ENCODE measurements at places on chromosomes 7 and 10.

GRCh38 chr10:50393784-50394467, 142.6 kb upstream of the ASAH2 start:
- no peak for DNase-seq

- DNase-seq: no peak
Measured at GRCh38 chr10:46292573-46293023, 5.8 kb downstream of the ANTXRL start.

DNA sequence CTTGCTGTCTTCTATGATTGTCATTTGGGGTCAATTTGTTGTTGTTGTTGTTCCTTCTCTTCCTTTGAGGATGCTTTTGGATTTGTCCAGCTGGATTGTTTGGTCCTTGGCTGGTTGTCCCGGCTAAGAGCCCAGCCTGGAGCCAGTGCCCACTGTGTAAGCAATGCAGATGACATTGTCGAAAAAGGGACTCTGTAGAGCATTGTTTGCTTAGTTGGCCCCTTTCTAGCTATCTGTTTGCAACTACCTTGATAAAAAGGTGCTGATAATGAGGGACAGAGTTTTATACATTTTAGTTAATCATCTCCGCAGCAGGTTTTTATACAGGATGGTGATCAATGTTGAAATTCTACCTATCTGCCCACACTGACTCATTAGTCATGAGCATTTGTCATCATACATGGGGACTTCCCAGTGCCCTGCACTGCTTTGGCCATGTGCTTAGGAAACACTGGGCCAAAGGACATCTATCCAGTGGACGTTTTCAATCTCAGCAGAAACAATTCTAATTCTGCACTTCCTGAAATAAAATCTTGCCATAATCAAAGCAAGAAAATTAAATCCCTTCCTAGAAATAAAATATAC, 311.9 kb downstream of the GRM8 start:
- no peak for DNase-seq

DNA sequence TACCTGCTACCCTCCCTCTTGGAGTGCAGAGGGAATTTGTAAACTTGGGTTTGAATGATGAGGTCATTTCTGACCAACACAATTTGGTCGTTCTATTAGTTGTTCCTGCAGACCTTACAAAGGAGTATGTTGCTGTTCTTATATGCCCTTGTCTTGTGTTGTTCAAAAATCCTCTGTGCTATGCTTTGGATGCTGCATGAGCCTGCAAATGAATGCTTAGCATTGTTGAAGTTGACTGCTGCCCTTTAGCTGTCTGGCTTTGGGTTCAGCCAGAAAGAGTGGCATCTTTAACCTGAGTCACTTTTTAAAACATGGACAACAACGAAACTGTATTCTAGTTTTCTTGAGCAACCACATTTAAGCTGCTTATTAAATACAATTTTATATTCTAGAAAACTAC, 80.3 kb downstream of the SND1 start:
- DNase-seq: no peak

All from liver (tissue), 10 donors.